ENCODE measurements at places on chromosomes 2 and 18.

- no peak for DNase-seq
Measured at GRCh38 chr2:162929571-162929970, 91.0 kb upstream of the KCNH7 start.

DNA sequence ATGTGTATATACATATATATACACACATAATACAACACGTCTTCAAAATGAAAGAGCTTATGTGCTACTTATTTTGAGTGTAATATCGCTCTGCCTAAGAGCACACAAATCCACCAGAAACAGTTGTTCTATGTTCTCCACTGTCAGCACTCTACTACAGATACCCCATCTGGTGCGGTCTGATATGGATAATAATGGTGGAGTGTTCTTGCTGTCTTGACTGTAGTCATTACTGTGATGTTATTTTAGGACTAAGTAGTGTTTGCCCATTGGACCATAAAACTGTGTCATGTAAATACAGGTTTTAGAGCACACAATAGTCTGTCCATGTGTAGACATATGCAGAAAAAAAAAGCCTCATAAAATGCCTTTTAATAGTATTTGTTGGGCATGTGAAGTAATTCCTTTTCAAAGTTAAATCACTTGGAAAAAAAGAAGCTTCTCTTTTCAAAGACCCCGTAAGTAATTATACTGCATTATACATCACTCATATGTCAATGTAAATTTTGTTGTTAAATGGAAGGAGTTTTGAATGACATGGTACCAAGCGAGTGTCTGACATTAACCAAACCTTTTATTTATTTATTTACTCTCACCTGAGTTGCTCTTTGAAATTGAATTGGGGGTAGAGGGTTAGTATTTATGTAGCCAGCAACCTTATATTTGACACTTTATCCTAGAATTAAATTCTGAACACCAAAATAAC is 1249.2 kb upstream of the ZEB2 start:
- no peak for DNase-seq

- no peak for DNase-seq
Measured at GRCh38 chr2:43255296-43255910, 29.0 kb upstream of the ZFP36L2 start.

GRCh38 chr18:12703664-12704063 is 822 bp downstream of the PSMG2 start:
- DNase-seq = no peak

DNA sequence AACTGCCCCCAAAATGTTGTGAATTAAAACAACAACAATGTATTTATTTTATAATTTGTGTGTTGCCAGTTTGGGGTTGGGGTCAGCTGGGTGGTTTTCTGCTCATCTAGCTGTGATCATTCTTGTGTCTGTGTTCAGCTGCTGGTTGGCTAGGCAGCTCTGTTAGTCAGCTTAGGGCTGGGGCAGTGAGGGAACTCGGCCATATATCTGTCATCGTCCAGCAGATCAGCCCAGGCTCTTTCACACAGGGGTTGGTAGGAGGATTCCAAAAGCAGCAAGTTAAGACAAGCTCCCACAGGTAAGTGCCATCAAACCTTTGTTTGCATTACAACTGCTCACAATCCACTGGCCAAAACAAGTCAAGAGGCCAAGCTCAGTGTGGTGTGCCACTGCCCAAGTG is 121.5 kb downstream of the LPIN1 start:
- peak; percentile 66 for DNase-seq

DNA sequence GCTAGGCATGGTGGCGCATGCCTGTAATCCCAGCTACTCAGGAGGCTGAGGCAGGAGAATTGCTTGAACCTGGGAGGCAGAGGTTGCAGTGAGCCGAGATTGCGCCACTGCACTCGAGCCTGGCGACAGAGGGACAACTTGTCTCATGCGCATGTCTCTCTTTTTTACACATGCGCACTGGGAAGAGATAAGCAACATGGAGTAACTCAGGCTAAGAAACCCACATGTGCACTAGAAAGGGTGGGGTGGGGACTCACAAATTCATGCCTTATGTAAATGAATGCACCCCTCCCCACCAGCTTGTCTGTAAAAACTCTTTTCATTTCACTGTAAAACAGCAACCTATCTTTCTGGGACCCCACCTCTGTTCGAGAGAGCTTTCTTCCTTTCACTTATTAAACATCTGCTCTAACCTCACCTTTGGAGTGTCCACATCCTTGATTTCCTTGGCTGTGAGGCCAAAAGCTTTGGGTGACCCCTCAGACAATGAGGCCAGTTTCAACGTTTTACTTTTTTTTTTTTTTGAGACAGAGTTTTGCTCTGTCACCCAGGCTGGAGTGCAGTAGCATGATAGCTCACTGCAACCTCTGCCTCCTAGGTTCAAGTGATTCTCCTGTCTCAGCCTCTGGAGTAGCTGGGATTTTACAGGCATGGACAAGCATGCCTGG is 91.6 kb upstream of the RMP24 start:
- DNase-seq = no peak

DNA sequence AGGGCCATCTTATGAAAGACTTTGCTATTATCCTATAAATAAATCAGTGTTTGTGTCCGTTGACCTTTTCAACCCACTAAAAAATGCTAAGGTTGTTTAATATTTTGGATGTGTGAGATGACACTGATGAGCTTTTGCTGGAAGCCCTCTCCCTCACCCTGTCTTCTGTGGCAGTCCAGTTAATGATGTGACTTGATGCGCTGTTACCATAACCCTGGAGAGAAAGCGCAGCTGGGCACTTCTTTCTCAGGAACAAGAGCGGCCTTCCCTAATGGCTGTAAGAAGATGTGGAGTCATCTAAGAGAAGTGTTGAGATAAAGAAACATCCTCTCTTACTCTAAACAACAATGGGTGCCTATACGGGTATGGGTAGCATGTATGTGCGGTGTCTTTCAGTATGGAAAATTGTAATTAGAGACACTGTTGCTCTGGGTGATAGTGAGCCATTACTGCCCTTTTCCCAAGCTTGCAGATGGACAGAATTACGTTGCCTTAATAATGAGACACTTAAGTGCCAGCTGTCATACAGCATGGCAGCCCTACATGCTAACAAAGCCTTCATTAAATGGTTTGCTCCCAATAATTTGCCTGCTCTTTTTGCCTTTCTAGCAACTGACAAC is 165.6 kb upstream of the NABP1 start:
- no peak for DNase-seq

DNA sequence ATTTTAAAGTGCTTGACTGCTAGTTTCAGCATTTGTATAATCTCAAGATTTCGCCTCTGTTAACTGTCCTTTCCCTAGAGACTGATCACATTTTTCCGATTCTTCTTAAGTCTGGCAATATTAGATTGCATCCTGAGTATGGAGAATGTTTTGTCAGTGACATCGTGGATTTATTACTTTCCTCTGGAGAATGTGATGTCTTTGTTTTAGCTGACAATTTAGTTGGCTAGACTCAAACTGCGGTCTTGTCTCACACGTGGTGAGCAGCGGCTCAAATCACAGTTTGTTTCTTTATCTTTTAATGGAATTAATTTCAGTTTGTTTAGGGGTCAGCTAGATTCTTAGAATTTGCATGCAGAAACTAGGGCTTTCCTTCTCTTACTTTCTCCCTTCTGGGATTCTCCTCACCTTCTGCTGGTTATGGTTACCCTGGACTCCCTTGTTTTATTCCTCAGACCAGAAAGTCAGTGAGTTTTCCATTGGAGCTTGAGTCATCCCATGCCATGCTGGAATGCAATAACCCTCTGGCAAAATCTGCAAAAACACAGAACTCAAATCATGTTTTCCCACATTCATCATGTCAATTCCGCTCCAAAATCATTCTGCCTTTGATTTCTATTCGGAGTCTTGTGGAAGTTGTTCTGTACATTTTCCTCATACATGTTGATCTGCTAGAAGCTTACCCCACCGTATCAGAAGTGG is 327.2 kb upstream of the TRIB2 start:
- DNase-seq = no peak

- DNase-seq = no peak
Measured at GRCh38 chr2:133098787-133099186, 428.8 kb upstream of the LYPD1 start.

DNA sequence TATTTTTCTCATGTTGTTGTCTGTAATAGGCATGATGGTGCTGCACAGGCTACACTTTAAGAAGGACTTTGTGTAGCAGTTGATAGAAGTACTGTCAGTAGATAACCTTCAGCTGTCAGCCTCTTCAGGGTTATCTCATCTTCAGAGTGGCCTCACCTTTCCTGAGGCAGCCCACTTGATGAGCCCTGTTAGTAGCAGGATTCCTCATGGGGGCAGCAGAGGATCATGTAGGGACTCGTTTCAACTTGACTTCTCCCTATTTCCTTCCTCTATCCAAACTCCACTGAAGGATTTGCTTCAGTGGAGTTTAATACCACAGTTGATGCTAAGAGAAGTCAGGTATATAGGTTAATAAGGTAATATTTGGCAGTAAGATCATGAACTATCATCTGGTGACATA is 530.3 kb upstream of the FSIP2 start:
- peak; percentile 61 for DNase-seq

DNA sequence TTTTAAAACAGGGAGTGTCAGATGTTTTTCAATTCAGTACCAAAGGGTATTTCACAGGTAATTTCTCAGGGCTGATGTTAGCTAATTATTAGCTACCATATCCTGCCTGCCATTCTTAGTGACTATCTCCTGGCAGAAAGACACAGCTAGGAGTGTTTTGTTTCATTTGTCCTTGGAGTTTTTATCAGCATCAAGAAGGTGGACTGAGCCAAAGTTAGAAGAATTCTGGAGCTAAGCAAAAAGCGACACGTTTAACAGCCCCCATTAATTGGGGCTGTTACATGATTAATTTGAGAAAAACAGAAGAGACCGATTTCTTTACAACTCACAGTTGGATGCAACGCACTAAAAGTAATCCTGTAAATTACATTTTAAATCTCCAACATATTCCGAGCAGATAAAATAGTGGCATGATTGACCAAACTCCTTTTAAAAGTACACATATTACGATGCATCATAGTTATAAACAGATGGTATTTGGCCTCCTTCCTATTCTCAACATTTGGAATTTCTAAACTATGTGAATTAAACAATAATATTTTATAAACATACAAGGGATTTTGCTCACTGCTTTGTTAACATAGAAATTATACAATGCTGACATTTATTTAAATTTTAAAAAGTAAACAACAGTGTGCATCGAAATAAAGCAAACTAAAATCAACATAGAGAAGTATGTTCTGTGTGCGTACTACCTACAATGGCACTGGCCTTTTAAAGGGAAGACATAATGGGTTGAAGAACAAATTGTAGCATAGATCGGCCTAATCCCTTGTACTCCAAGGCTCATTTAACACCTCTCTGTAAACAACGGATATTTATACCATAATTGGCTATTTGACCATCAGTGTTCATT is 585.1 kb downstream of the ZEB2 start:
- no peak for DNase-seq

DNA sequence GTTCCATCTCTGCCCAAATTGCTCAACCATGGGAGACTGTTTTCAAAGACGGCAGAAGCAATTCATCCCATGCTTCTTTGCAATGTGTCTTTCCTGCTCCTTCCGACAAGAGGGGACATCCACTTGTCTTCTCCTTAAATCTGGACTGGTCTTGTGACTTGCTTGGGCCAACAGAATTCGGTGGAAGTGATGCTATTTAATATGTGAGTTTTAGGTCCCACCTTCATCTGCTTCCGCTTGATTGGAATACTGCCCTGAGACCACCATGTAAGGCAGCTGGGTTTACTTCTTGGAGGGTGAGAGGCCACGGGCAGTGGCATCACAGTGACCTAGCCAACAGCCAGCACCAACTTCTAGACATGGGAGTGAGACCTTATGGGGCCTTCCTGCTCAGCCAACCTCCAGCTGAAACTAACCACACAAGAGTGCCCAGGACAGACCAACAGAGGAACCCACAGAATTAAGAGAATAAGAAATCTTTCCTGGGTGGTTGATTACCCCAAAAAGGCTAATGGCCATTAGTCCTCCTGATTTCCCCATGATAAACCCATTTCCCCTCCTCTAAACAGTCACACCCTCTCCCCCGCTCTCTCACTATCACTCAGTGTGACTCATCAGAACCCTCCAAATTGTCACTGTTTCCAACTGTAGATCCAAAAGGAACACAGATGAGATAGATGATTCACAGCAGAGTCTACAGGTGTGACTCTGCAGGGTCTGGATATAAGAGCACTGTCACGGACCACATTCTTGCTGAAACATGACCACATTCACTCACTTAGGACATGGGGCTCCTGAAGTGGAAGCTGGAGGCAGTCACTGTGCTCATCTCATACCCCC is 16.2 kb upstream of the RHOB start:
- DNase-seq = no peak

- DNase-seq = no peak
Measured at GRCh38 chr18:10085416-10085815, 171.6 kb downstream of the VAPA start.

DNA sequence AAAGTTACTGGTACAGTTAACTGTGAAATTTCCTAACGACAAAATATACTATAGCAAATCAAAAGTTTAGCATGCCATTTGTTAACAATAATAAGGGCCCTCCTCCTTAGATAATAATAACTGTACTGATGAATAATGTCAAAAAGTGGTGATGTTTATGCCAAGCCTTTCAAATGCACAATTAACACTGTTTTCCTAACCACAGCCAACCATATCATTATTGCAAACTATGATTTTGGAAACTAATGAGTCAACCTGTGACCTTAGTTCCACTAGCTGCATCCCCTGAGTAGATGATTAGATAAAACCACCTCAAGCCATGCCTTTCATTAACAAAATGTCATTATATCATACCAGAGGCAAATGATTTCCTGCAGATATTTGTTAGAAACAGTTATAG is 25.1 kb upstream of the GPR75 start:
- no peak for DNase-seq

DNA sequence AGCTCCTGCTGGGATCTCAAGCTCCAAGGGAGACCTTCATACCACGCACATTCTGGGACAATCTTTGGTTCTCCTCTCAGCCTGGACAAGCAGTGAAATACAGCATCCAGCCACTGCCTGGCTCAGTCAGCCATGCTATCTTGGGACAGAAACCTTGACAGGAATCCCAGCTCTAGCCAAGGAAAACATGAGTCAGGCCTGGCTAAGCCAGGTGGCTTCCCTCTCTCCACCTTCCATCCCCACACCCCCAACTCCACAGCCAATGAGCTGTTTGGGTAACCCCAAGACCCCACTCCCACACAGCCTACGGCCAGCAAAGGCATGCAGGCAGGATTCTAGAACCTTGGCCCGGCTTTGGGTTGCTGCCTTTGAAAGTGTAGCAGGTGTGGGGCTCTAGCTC is 64.9 kb downstream of the MCFD2 start:
- DNase-seq = no peak

GRCh38 chr2:15145046-15145817 is 415.9 kb downstream of the NBAS start:
- DNase-seq = no peak

DNA sequence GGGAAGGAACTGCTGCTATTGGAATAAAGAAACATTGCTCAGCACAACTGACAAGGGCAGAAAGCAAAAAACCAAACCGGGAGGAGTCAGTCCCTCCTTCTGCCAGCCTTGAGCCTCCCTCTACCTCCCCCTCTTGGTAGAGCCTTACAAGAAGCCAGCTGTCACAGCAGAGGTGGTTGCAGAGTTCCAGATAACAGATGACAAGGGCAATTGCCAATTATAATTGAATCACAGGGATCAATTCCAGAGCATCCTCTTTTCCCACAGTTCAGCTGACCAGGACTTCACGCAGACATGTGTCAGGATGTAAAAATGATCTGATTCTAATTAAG is 548.2 kb upstream of the LRRTM1 start:
- peak; percentile 45 for DNase-seq

- no peak for DNase-seq
Measured at GRCh38 chr18:78995740-78996395, 16.2 kb downstream of the SALL3 start.

GRCh38 chr18:70582981-70583380 is 294.1 kb downstream of the SOCS6 start:
- DNase-seq = no peak
